HT1080 (cell line): ENCODE measurements at places on chromosomes 16 and 17. TPM values are rescaled to one million over a fixed set of nuclear protein-coding genes. Genes with fewer than 3 reads are reported as not detected.

Gene NECAB2
- total RNA-seq: not detected in 2 replicates

Gene KRT26
- not detected in 2 replicates for total RNA-seq

DNA sequence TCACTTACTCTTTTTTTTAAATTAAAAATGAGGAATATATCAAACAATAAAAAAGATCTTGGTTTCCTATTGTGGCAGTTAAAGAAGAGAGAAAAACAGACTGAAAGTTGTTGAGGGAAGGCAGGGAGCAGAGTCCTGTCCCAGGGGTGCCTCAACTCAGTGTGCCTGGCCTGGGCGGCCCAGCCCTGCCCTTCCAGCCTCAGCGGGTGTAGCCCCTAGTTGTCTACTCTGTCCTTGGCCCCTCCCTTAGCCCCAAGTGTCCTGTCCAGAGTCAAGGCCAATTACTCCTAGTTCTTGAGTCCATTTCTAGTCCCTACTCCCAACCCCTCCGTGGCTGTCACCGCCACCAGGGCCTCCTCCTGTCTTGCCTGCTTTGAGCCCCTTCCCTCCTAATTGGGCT, 52.5 kb downstream of the SMPD3 start:
- no peak for DNase-seq

DNA sequence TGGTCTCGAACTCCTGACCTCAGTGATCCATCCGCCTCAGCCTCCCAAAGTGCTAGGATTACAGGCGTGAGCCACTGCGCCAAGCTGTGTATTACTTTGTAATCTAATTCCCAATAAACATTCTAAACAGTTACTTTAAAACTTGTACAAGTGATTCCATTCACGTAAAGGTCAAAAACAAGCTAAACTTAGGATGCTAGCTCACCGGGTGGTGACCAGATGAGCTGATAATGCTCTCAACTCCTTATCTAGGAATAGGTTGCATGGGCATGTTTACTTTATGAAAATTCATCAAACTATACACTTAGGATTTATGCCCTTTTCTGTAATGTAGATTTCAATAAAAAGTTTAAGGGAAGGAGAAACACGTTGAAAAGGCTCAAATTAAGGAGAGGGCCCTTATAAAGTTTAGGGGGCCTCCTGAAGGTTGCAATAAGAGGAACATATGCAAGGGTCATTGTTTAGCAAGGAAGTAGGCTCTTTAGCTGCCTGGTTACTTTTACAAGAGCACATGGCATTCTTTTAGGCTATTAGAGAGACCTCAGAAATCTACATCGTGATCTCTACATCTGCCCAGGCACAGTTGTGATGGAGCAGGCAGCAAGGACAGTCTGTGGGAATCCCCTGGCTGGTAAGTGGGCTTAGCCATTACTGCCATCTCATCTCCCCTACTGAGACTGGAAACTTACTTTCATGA, 13.3 kb downstream of the CDR2 start:
- DNase-seq: no peak

DNA sequence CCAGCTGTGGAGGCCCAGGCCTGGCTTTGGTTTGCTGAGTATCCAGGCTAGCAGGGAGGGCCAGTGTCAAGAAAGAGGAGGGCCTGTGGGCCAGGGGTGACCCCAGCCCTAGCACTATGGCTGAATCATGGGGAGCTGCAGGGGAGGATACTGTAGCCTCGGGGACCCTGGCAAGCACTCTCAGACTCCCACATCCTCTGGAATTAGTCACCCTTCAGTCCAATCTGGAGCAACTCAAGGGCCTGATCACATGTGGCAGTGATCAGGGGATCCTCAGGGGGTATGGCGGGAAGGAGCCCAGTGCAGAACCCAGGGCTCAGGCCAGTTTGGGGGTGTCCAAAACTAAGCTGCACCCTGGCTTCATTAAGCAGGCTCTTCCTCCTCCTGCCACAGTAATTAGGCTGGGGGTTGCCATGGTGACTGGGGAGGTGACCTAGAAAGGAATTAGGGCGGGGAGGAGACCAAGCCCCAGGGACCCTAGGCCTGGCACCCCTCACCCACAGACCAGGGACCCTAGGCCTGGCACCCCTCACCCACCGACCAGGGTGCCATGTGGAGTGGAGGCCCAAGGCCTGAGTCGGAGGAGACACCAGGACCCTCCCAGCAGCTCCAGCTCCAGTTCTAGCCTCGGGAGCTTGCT, 5.8 kb downstream of the NLGN2 start:
- DNase-seq: peak; percentile 75

GRCh38 chr17:2925011-2925410, 128.8 kb downstream of the RAP1GAP2 start:
- DNase-seq: no peak

DNA sequence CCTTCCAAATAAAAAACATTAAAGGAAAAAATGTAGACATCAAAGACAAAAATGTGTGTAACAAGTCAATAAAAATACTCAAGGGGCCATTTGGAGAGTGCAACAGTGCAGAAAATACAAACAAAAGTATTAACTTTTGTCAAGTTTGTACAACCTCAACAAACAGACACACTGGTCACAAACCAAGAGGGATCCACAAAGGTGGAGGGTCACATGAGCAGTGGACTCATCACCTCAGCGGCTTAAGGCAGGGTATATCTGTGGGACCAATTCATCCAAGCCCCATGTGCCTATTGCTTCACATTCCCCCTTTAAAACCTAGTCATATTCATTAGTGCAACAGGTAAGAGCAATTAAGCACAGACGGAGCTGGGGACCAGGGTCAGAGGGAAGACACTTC, 45.2 kb downstream of the DCUN1D3 start:
- DNase-seq: no peak

DNA sequence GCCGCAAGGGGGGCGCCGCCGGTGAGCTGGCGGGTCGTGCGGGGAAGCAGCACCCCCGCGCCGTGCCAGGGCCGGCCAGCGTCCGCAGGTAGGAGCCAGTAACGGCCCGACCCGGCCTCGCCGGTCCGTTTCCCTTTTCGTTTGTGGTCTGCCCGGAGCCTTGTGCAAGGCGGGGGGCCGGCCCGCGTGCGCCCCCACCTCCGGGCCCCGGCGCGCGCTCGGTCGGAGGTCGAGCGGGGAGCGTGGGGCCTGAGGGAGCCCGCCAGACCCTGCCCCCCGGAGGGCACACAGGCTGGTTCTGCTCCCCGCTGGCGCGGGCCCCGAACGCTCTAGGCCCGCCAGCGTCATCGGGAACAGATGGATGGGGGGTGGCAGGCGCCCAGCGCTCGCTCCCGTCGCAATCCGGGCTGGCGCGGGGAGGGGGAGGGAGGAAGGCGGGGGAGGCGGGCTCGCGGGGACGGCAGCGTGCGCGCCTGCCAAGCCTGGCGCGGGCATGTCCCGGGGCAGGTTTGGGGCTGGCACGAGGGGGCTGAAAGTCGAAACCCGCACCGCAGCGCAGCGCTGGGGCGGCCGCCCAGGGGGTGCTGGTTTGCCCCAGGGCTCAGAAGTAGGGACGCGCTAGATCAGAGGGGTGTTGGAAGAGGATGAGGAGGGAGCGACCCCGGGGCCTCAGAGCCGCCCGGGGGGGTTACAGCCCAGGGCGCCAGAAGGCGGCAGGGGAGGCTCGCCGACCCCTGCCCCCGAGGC, 1.5 kb upstream of the GSE1 start:
- peak; percentile 64 for DNase-seq

GRCh38 chr17:5050278-5050677, 15.1 kb upstream of the SLC52A1 start:
- DNase-seq: no peak

DNA sequence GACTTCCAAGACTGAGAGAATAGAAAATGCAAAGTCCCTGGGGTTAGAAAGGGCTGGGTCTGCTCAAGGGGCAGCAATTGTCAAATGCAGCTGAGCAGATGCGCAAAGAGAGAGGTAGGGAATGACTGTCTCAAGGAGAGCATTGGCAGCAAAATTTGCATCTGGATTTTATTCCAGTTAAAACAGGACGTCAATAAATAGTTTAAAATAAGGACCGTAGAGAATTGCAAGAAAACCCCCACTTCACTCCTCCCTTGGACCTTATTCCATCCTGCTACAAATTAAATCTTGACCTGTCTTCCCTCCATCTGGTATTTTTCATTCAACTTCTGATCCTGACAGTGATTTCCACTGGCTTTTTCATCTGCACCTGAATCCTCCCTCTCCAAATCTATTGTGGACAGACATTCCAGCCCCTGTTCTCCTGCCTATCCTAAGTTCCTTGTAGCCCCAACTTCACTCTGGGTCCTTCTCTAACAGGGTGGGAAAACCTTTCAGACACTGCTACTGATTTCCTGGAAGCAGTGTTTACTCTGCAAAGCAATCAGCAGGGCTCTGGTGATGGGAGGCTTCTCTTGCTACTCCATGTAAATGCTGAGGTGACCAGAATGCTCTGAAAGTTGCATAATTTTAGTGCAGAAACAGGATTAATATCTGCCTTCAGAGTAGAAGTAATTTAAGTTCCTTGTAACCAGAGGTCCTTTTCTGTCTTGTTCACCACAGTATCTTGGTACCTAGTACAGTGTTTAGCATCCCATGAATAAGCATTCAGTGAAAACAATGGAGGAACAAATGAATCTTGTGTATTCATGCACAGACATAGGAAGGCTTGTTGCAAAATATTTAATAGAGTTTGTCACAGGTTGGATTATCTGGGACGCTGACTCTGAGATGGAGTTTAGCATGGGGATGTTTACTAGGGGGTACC, 79.2 kb downstream of the CDH11 start:
- no peak for DNase-seq

DNA sequence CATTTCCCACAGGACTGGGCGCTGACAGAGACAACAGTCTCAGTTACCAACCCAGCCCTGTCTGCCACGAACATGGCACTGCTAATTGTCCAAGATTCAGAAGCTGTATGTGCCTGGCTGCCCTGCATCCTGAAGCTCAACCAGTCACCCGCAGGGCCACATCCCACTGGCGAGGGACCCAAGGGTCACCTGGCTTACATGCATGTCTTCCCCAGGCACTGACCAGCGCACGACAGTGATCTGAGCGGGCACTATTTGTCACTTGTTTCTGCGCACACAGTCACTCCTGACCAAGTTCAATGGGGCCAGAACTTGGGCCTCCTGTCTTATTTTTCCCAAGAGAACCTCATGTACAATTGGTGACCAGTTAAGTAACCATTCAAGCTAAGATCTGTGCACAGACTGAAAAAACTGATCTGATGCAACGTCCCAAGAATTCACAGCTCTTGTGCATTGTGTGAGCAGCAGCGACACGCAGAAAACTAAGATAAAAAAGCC, 13.1 kb downstream of the USP7 start:
- no peak for DNase-seq

GRCh38 chr17:62735044-62735651, 73.0 kb downstream of the MARCHF10 start:
- DNase-seq: no peak

- no peak for DNase-seq
Observed at GRCh38 chr17:77830816-77831473, 127.6 kb upstream of the TNRC6C start.

- no peak for DNase-seq
Observed at GRCh38 chr16:61879306-61879705, 156.9 kb downstream of the CDH8 start.
